NCI-H1092 (cell line): ENCODE measurements at places on chromosomes 7 and 10.

GRCh38 chr10:52111101-52111891, 202.8 kb upstream of the DKK1 start:
- DNase-seq, result no peak

DNA sequence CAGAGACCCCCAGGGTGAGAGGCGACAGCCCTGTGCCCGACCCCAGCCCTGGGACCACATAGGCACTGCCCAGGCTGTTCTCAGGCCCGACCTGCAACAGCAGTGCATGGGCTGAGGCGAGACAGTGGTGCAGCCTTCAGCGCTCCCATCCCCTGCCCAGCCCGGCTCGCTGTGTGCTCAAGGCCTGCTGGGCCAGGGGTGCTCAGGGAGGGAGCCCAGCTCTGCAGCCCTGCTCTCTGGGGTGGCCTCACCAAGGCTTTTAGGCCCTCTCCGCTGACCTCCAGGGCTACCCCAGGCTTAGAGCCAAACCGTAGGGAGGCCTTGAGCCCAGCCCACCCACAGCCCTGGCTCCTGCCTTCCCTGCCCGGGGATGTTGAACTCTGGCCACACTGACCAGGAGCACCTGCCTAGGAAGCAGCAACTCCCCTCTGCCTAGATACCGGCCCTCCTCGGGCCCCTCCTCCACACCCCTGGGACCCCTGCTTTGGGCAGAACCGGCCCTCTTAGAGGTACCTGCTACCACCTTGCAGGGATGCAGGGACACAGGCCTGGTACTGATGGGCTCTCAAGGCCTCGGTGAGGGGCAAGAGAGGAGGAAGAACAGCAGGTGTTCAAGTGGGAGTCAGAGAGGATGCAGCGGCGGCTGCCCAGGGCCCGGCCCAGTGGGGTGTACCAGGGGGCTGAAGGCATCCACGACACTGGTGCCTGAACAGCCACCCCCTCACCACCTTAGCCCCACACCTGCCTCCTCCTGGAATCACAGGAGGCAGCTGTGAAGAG, 231.5 kb downstream of the ELFN1 start:
- DNase-seq, result no peak

DNA sequence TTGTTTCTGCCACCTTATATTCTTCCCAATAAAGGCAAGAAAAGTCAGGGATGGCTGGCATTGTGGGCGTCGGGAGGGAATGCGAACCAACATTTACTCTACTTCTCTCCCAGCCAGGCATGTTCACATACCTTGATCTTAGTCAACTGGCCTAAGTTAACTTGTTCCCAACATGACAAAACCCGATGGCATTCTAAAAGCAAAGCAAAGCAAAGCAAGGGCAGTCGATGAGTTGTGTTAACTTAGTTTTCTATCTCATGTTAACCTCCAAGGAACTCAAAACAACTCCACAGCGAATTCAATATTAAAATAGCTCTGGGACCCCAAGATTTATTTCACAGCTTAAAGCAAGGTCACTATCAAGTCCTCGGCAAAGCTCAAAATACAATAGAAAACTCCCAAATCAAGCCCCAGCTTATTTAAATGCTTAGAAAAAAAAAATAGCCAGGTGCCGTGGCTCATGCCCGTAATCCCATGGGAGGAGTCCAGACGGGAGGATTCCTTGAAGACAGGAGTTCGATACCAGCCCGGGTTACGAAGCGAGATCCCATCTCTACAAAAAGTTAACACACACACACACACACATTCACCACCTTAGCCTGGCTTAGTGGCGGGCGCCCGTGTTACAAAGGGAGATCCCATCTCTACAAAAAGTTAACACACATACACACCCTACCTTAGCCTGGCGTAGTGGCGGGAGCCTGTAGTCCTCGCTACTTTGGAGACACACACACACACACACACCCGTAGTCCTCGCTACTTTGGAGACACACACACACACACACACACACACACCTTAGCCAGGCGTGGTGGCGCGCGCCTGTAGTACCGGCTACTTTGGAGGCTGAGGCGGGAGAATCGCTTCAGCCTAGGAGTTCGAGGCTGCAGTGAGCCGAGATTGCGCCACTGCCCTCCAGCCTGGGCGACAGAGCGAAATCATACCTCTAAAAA, 901 bp upstream of the CCNY start:
- DNase-seq, result no peak

GRCh38 chr7:30907527-30908267, 4.0 kb upstream of the AQP1 start:
- DNase-seq, result no peak

- no peak for DNase-seq
Observed at GRCh38 chr7:84207025-84207424, 12.4 kb upstream of the SEMA3A start.

DNA sequence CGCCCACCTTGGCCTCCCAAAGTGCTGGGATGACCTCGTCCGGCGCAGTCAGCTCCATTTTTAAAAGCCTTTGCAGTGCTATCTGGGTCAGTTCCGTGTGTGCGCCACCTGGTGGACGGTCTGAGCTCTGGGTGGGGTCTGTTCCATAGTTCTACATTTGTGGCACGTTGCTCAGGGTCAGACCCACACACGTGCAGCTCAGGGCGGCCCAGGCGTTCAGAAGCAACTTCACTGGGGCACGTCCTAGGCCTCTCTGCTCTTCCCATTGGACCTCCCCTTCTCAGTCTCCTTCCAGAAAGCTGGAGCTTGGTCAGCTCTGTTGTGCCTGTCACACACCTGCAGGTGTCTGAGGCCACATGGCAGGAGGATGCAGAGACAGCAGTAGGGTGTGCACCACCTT, 137.9 kb downstream of the DNAJB6 start:
- no peak for DNase-seq

DNA sequence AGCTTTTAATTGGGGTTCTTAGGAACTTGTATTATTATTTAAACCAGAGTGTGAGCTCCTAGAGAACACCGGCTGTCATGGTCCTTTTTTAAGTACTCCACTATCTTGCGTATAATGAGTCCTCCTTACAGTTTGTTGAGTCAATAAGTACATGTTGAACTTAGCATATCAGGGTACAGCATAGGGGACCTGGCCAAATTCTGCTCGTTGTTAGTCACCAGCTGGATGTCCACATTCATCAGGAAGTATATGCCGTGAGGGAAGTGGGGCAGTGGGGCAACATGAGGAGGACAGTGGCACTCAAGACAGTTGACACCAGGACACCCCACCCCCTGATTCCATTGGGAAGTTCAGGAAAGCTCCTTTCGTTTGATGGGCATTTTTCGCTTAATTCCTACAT, 16.6 kb downstream of the RPP30 start:
- no peak for DNase-seq

DNA sequence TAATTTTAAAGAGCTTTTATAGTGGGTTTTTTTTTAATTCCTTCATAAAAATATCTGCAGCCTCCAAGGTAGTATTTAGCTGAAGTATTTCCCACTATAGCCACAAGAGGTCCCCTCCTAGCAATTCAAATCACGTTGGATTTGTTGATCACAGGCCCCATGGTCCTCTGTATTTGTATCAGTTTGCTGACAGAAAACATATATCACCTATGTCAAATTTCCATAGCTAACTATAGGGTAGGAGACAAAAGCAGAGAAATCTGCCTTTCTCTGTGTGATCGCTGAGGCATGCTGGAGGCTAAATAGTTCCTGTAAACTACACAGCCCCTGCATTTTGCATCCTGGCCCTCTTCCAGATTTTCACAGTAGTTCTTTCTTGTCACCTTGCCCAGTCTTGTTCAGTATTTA, 1.7 kb upstream of the CTNNA3 start:
- peak; percentile 4 for DNase-seq

DNA sequence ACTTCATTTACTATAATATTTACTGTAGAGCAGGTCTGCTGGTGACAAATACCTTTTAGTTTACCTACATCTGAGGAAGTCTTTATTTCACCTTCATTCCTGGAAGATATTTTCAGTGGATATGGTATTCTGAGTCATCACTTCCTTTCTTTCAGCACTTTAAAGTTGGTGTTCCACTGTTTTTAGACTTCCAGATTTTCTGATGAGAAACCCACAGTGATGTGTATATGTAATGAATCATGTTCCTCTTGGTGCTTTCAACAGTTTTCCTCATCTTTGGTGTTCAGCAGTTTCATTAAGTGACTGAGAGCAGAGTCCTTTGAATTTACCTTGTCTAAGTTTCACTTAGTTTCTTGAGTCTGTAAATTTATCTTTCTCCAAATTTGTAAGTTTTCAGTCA, 36.4 kb downstream of the COPG2 start:
- DNase-seq, result no peak

GRCh38 chr7:41131956-41132355, 570.9 kb downstream of the INHBA start:
- no peak for DNase-seq

DNA sequence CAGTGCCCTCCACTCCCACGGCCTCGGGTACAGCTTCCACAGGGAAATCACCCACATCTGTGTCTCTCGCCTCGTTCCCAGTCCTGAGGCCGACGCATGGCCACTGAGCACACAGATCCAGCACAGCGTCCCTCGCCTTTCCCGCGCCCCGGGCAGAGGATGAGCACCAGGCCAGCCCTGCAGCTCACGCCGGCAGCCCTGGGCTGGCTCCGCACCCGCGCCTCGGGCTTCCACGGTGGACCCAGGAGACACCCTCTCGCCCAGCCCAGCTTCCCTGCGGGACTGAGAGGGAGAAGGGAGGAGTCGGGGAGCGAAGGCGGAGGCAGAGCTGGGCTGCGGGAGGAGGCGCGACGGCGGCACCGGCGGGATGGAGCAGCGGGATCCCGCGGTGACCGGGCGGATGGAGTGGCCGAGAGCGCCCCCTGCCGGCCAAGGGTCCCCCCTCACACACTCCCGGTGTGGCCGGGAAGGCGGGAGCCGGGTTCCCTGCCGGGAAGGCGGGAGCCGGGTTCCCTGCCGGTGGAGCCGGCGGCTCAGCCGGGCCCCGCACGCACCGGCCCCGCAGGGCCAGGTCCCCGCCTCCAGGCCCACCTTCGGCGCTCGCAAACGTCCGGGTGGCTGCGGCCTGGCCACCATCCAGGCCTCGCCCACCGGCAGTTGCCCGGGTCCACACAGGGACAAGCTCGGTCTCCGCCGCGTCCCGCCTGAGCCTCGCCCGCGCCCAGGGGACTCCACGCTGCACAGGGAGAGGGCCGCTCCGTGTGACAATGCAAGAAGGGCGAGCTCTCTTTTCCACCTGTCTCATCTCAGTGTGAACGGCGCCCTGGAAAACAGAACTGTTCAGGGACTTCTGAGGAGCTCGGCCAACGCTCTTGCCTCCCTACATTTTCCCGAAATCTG, 110.3 kb upstream of the LANCL2 start:
- peak; percentile 78 for DNase-seq

- DNase-seq, result no peak
Observed at GRCh38 chr10:129501652-129502436, 34.8 kb downstream of the MGMT start.

- DNase-seq, result no peak
Observed at GRCh38 chr10:44552726-44553125, 167.8 kb upstream of the CXCL12 start.

GRCh38 chr10:61964949-61965702, 63.6 kb downstream of the ARID5B start:
- no peak for DNase-seq

DNA sequence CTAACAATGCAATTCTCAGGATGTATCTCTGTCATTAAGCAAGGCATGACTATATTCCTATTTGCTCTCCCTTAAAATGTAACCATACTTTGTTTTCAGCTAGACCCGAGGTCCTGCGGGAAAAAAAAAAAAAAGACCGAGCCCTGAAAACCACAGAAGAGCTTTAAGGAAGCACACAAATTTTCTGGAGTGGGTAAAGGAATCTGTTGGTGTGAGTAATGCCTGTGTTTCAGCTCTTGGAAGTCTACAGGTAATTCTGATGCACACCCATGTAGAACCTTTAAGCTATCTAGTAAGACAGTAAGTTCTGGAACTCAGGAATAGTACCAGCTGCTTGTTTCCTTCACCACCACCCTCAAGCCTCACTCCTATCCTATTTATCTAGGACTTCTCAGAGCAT, 351.1 kb downstream of the PARD3 start:
- DNase-seq, result no peak

GRCh38 chr7:72781631-72782030, 46.4 kb downstream of the TYW1B start:
- DNase-seq, result no peak

- no peak for DNase-seq
Observed at GRCh38 chr7:149207324-149208035, 12.1 kb downstream of the ZNF282 start.

DNA sequence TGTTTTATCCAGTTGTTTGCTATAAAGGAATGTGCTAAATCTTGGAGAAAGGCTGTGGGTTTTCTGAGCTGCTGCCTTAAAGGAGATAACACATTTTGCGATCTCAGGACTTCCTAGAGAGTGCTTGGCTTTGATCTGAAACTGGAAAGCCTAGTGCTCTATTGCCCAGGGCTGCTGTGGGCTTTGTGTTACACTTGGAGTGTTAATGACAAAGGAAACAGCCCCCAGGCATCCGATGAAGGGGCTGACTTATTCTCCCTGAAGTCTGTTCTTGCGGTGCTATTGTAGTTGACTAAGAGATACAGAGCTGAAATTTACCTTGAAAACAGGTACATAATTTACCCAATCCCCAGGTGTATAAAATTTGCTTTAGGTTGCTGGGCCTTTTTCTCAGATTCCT, 74.5 kb downstream of the SND1 start:
- no peak for DNase-seq

DNA sequence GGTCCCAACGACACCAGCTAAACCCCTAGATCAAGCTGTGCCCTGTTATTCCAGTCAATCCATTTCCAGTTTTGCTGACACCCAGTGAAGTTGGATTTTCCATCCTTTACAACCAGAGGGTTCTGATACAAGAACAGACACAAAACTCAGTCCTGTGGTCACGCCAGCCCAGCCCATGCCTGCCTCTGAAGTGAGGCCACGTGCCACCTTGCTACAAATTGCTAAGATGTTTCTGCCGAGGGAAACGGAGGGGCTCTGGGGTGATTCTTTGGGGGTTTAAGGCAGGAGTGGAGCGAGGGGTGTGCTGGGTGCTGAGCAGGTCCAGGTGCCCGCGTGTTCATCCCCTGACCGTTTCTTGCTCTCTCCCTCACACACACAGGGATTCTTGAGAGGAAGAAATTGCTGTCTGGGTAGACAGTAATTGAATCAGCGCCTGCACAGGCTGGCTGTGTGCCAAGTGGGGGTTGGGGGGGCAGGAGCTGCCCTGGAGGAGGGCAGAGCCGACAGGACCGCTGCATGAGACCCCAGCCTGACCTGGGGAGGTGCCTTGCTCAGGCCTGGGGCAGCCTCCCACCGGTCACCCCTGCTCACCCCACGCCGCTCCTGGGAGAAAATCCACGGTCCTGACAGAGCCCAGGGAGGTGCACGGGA, 38.1 kb downstream of the ADAP1 start:
- peak; percentile 34 for DNase-seq

DNA sequence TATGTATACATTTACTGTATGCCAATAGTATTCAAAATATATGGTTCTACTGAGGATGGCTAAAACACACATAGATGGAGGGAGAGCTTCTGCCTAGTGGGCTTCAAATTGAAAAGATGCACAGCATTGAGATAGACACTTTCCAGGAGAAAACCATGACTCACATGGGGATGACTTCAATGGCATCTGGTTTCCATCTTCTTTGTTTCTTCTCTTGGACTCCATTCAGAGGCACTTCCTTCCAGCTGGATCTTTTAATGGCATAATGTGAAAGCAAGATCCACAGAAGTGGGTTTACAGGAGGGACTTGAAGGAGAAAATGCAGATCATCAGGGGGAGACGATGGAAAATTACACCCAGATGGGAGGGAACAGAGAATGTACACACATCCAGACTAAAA, 84.9 kb downstream of the ZNF365 start:
- no peak for DNase-seq
